CD4-positive, alpha-beta T cell (primary cell): ENCODE measurements at places on chromosomes 2 and 18. TPM values are rescaled to one million over a fixed set of nuclear protein-coding genes. Genes with fewer than 3 reads are reported as not detected.

TCF23 gene
- total RNA-seq, result not detected

WDSUB1 gene
- total RNA-seq, result 8.0 TPM

CAPN14 gene
- total RNA-seq, result 0.20 TPM

CPO gene
- not detected for total RNA-seq

LIPT1 gene
- 12.5 TPM for total RNA-seq

DNA sequence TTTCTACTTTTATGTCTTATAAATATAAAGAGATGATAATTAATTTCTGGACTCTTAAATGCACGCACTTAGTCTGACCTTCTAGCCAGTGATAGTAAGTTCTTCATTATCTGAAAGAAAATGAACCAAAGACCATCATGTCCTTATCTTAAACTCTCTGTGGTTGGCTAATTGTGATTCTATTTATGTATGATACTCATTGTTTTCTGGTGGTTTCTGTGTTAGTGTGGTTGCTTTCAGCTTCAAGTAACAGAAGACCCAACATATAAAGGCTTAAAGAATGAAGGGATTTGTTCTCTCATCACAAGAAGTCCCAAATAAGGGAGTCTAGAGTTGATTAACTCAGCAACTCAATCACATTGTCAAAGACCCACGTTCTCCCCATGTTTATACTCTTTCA is 225.2 kb upstream of the TANK start:
- no peak for DNase-seq

DNA sequence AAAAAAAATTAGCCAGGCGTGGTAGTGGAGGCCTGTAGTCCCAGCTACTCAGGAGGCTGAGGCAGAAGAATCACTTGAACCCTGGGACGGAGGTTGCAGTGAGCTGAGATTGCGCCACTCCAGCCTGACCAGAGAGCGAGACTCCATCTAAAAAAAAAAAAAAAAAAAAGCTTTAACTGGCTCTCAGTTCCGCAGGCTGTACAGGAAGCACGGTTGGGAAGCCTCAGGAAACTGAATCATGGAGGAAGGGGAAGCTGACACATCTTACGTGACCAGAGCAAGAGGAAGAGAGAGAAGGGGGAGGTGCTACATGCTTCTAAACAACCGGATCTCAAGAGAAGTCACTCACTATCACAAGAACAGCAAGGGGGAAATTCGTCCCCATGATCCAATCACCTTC is 505.6 kb upstream of the SLC8A1 start:
- peak; percentile 25 for DNase-seq

DNA sequence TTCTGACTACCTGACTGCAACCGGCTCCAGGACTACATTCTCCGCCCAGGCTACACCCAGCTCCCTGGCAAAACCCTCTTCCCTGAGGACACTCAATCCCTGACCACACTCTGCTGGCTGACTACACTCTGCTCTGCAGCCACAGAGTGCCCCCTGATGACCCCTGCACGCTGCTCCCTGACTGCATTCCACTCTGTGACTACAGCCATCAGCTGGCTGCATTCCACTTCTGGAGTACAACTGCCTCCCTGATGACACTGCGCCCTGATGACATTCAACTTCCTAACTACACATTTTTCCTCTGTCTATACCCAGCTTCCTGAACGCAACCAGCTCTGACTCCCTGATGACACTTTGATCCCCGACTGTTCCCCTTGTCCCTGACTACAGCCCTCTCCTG is 71.3 kb upstream of the NRXN1 start:
- DNase-seq, result no peak

- DNase-seq, result no peak
These were observed 211.8 kb upstream of the DSEL start for GRCh38 chr18:67728364-67728763.

GRCh38 chr2:12857891-12858290 is 141.2 kb downstream of the TRIB2 start:
- DNase-seq, result no peak

GRCh38 chr2:177783835-177784744 is 288.5 kb downstream of the PDE11A start:
- peak; percentile 75 for DNase-seq

- DNase-seq, result peak; percentile 66
These were observed 35.8 kb downstream of the CIB4 start for GRCh38 chr2:26605195-26605998.
